Activated CD8-positive, alpha-beta memory T cell treated with anti-CD3 and anti-CD28 coated beads, Interleukin-2, amount 50 U/mL, for 48 hours (primary cell): ENCODE measurements at places on chromosomes 13 and 19.

- DNase-seq: no peak
Observed at GRCh38 chr13:38674208-38674607, 12.7 kb upstream of the FREM2 start.

DNA sequence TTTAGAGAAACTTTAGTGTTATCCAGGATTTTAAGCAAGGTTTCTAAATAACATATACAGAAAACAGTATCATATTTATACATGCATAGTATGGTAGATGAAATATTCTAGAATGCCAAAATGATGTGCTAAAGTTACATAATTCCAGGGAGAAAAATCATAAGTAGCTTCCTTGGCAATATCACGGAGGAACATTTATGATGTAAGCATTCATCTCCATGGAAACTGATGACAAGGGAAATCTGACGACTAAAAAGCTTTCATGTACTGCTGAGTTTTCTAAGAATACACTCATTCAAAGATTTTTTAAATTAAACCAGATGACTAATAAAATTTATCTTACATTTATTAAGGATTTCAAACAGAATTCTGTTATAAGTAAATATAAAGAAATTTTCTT is 4.7 kb downstream of the TEX30 start:
- no peak for DNase-seq

- no peak for DNase-seq
Observed at GRCh38 chr13:75762076-75762937, 126.2 kb downstream of the LMO7 start.

DNA sequence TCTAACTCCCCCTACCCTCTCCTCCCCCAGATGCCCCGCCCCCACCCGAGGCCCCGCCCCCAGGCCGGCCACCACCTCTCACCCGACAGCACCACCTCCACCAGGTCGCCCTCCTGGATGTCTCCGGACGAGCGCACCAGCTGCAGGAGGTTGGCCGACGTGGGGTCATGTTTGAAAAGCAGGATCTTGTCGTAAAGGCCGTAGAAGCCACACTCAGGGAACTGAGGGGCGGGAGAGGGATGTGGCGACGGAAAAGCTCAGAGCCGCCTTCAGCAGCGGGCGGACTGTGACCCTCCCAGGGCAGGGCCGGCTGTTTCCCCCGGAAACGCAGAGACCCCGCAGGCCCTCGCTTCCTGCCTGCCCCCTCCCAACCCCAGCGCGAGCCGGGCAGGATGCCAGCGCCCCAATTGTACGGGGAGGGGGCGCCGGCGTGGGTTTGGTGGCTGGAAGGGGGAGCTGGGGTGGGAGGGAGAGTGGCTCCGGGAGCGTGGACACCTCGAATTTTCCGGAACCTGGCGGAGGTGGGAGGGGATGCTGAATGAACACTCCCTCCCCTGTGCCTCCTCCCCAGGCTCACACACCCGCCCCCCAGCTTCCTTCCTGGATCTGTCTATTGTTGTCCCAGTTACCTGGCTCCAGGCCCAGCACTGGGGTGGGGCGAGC is 3.0 kb downstream of the PRKD2 start:
- peak; percentile 81 for DNase-seq

DNA sequence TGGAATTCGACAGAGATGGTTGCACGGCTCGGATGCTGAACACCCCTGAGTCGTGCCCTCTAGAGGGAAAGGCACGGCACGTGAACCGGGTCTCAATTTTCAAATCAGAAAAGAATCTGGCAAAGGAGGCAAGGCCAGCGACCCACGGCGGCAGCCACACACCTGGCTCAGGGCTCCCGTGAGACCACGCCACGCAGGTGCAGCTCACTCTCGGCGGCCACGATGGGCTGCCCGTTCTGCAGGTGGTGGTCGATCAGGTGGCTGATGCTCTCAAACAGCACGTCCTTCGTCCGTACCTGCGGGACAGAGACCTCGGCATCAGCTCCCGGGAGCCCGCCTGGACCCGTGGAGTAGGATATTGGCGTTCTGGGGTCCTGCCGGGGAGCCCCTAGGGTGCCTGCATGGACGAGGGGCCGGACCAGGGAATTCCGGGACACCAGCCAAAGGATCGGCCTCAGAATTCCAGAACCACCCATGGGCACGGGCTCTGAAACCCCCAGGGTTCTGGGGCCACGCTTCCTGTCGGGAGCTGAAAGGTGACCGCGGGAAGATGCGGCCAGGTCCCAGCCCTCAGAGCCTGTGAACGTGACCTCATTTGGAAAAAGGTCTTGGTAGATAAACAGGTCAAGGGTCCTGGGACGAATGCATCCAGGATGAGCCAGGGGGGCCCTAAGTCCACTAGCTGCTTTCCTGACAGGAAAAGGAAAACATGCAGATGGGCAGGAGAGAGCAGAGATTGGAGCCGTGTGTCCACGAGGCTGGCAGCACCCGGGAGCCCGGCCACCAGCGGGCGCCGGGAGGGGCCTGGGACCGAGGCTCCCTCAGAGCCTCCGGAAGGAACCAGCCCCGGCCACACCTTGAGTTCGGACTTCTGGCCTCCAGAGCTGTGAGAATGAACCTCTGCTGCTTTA is 10.1 kb upstream of the C2CD4C start:
- no peak for DNase-seq

DNA sequence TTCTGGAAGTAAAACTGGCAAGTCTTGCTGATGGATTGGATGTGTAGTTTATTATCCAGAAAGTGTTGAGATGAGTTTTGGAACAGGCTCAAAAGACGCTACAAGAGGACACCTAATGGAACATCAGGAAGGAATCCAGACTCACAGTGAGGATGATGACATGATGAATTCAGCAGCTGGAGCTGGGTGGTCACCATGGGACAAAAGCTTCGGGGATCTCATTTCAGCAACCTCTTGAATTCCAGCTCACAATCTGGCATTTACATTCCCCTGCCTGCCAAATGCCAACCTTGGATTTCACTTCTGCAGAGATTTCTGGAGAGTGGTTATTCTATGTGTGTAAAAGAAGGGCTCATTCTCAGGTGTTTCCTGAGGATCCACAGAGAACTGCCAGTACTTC is 288.0 kb upstream of the TMTC4 start:
- no peak for DNase-seq

DNA sequence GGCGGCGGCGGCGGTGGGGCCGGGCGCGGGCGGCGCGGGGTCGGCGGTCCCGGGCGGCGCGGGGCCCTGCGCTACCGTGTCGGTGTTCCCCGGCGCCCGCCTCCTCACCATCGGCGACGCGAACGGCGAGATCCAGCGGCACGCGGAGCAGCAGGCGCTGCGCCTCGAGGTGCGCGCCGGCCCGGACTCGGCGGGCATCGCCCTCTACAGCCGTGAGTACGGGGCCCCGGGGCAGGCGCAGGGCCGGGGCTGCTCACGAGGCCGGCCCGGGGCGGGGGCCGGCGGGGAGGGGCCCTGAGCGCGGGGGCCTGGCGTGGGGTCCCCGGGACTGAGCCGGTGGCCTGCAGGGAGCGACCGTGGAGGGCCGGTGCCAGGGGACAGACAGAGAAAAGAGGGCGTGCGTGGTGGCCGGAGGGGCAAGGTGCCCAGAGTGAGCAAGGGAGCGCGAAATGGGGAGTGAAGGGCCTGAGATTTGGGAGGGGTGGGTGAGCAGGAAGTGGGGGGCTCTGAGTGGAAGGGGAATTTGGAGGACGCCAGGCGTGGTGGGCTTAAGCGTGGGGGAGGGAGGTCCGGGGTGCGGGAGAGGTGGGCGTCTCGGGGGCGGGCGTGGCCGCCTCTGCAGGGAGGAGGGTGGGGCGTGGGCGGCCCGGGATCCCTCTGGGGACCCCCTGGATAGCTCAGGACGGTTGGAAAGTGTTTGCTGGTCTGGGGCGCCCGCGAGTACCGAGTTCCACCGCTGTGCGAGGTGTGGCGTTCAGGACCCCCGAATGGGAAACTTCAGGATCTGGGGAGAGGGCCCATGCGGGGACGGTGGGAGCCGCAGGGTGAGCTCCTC is 575 bp downstream of the CARM1 start:
- DNase-seq: peak; percentile 72

DNA sequence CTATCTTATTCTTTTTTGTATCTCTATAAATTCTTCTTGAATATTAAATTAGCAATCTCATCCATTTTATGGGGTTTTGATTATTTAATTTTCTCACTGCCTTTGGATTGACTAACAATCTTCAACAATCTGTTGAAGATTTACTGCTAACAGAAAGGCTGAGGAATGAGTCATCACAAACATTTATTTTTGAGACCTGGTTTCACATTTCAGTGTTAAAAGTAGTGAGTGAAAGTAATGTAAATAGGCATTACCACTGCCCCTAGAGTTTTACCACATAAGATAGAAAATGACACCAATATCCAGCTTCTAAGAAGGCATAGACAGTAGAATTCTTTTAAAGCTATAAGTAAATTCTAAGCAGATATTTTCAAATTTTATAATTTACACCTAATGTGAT is 472.8 kb downstream of the OLFM4 start:
- DNase-seq: no peak

- DNase-seq: no peak
Observed at GRCh38 chr13:27663947-27664346, 42.3 kb downstream of the POLR1D start.

- DNase-seq: no peak
Observed at GRCh38 chr13:113143466-113144254, 14.8 kb upstream of the PROZ start.

GRCh38 chr13:107865318-107865575 is 350.1 kb downstream of the LIG4 start:
- no peak for DNase-seq

GRCh38 chr13:85108356-85108755 is 690.9 kb downstream of the SLITRK6 start:
- no peak for DNase-seq

- DNase-seq: no peak
Observed at GRCh38 chr13:108227651-108228272, 9.6 kb downstream of the ABHD13 start.

DNA sequence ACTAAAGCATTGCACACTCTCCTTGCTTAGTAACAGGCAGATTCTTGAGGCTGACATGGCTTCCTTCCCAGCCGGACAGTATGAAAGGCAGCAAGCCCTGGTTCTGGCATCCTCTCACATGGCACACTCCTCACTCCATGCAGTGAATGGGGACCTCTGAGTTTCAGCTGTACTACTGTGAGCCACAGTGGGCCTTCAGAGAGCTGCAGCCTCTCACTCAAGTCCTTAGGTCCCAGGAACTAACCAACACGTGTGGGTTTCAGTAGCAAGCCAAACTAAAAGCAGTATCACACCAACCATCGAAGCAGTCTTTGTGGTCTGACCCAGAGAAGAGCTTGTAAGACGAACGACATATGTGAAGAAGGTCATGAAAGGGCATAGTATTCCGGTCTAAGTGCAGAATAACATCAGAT is 128.2 kb downstream of the TBC1D4 start:
- no peak for DNase-seq

DNA sequence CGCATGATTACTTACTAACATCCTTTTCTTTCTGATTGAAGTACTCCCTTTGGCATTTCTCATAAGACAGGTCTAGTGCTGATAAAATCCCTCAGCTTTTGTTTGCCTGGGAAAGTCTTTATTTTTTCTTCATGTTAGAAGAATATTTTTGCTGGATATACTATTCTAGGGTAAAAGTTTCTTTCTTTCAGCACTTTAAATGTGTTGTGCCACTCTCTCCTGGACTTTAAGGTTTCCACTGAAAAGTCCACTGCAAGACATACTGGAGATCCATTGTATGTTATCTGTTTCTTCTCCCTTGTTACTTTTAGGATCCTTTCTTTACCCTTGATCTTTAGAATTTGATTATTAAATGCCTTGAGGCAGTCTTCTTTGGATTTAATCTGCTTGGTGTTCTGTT is 796.7 kb downstream of the UQCRFS1 start:
- no peak for DNase-seq

DNA sequence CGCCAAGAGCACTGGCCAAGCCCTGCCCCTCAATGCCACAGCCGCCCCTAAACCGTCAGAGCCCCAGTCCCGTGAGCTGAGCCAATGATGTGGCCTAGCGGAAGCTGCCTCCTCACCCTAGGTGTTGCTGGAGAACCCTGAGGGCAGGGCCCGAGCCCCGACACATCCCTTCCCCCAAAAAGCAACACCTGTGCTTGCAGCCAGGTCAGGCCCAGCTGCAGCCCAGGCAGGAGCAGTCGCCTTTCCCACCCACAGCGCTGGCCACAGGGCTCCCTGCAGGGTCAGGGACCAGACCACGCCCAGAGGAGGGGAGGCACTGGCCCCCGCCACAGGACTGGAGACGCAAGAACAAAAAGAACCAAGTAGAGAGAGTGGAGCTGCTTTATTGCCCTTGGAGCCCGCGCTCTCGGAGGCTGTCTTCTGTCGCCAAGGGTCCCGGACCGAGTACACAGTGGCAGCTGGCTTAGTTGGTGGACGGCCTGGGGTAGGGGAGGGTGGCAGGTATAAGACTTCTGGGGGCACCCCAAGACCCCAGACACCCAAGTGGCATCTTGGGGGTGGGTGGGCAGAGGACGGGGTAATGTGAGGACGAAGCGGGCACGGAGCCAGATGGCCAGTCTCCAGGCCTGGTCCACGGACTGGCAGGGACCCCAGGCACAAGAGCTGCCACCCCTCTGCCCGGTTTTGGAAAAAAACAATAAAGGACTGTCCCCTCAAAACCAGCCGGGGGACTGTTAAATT is 3.3 kb downstream of the P2RY11 start:
- peak; percentile 80 for DNase-seq

- no peak for DNase-seq
Observed at GRCh38 chr13:58865286-58865685, 1233.7 kb downstream of the PCDH17 start.

- no peak for DNase-seq
Observed at GRCh38 chr19:12772323-12772722, 3.0 kb downstream of the HOOK2 start.

DNA sequence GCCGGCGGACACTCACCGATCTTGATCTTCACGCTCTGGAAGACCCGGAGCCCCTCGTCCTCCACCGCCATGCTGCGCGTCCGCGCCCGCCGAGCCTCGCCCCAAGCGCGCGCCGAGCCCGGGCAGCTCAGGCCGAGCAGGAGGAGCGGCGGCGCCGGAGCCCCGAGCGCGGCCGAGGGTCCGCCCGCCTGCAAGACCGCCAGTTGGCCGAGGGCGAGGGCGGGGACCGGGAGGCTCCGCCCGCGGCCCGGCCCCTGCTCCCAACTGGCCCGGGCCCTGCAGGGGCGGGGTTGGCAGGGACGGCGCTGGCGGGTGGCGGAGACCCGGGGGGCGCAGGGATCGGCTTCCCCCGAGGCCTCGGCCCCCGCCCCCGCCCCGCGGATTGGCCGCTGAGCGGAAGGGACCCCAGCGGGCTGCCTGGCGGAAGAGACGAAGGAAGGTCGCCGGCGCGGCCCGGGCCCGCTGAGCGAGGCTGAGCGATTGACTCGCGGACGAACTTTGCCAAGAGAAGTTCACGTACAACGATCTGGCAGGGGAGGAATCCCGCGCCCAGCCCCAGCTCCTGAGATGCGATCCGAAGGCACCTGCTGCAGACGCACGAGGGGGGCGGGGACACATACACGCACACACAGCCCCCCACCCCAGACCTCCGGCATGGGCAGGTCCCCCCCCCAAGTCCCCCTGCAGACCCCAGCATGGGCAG is at the start of gene RASA3:
Gene RASA3 (minus strand): TSS at position 205 of the 703 bp plus-strand sequence. CDS start 134 bp downstream, at position 71.
- peak; percentile 84 for DNase-seq

- no peak for DNase-seq
Observed at GRCh38 chr13:43057653-43058317, 34.4 kb downstream of the DNAJC15 start.

- DNase-seq: no peak
Observed at GRCh38 chr13:48563626-48564025, 30.7 kb upstream of the RCBTB2 start.
